Activated gamma-delta T cell (primary cell): ENCODE measurements at places on chromosomes 2 and 18.

DNA sequence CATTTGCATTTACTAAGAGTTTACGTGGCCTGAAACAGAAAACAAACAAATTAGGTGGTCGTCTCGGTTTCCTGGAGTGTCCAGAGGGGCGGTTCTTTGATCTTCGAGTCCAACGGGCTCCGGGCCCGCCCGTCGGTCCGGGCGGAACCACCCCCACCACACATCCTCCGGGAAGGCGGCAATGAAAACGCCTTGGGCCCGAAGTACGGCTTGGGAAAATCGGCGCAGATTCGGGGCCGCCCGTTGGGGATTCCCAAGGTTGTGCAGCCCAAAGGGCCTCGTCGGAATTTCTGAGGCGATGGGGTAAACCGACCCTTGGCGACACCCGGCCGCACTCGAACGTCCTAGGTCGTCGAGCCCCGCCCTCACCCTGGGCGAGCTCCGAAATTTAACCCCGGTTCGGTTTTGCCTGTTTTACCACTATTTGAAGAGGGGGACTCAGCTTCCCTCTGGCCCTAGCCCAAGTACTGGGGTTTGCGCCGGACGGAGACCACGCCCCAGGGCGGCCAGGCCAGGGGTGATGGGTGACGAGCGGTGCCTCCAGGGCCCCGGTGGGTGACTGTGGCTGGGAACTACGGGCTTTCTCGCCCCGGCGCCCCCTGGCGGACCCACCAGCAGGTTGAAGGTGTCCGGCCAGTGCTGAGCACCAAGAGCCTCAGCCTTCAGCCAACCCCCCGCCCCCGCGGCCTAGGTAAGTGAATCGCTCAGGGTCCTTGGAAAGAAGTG, 1.9 kb upstream of the CFAP53 start:
- peak; percentile 57 for DNase-seq

GRCh38 chr2:126942427-126943203, 43.9 kb downstream of the TEX51 start:
- DNase-seq, result no peak

- DNase-seq, result no peak
Measured at GRCh38 chr18:48385596-48385995, 23.6 kb downstream of the ZBTB7C start.

GRCh38 chr2:241014764-241015163, 16.3 kb downstream of the SNED1 start:
- no peak for DNase-seq

DNA sequence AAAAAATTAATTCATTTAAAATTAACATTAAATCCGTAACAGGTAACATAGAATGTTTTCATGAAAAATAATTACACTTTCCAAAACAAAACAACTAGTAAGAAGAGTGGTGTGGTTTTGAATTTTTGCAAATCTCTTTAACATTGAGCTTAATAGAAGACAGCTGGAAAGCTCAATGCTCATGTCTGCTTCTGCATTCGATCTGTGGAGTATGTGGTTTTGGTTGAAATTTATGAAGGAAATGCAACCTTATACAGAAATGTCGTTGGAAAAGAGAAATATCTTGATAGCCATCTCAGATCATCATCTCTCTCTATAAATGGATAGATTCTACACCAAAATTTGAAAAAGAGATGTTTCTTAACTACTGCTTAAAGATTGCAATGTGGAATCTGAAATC, 17.3 kb upstream of the FHL2 start:
- no peak for DNase-seq

GRCh38 chr2:28411166-28411755, 18.6 kb downstream of the FOSL2 start:
- no peak for DNase-seq

DNA sequence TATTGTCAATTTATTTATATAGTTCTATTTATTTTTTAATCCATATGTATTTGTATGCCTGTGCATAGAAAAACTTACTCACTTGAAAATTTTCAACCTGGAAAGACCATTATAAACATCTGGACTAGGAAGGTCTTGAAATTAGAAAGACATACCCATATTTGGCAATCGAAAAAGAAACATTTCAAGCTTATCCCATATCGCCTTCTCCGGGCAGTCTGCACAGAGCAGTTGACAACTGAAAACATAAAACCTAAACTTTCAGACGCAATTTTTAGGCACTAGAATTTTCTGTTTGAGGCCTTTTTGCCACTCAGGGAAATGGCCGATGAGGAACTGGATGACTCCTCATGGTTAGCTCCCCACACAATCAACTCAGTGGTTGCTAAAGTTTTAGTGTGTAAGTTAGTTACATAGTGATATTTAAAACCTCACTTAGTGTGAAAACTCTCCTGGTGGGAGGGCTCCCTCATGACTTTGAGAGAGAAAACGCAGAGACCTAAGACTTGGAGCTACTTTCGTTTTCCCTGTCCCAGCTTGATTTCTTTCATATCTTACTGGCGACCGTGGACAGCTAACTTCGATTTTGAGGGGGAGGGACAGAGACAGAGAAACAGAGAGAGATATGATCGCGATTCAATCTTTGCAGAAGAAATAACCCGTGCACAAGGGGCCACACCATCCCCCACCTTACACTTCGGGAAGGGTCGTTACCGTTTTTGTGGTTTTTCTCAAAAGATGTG, 3.2 kb upstream of the HOXD12 start:
- DNase-seq, result no peak

DNA sequence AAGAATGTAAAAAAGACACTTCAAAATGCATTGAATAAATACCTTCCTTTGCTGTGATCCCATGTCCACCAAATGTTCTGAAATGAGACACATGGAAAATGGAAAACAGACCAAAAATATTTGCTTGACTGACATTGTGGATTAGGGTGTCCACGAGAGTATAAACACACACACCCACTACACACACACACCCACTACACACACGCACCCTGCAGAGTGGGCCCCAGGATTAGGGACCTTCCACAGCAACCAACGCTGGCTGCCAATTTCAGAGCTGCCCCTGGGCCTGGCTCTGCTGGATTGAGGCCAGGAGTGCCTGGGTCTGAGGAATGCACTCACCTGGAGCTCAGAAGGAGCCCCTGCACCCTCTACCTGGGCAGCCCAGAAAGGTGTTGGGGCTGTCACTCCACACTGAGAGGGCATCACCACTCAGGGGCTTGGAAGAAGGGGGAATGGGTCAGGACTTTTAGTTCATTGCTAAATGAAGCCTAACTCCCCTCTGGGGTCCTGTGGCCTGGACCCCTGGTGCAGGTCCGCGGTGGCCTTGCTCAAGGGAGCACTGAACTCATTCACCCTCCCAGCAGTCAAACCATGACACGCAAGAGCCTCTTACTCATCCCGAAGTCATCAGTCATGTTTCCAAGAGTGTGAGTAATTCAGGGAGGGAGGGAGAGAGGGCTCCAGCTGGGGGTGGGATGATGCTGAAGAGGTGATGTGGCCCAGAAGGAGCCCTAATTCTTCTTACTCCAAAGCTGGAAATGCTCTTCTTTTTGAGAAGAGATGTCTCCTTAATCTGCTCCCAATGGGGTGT, 50.2 kb upstream of the PLB1 start:
- no peak for DNase-seq

GRCh38 chr2:237113026-237113795, 27.5 kb downstream of the COPS8 start:
- no peak for DNase-seq

DNA sequence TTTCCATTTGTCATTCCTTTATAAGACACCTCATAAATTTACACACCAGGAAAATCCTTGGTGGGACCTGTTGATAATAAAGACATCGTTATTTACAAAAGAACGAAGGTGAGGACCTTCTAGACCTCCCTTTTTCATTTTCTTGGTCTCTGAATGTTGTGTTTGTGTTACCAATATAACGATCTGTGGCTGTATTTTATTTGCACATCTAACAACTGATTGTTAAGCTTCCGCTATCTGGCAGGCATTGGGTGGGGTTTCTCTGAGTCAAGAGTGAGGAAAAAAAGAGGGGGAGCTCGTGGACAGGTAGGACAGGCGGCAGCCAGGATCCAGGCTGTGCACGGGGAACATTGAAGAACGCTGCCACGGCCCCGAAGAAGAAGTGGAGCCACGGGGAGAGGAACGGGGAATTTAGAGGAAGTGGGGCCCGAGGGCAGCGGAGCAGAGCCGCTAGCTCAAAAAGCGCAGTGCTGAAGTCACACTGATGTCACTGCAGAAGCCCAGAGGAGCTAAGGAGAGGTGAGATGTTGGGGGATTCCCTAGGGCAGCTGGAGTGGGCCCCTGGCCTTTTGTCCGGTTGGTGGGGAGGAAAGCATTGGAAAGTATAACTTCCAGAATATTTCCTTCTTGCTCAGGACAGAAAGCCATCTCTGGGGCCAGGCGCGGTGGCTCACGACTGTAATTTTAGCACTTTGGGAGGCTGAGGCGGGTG, 20.9 kb upstream of the DNMT3A start:
- DNase-seq, result peak; percentile 24

DNA sequence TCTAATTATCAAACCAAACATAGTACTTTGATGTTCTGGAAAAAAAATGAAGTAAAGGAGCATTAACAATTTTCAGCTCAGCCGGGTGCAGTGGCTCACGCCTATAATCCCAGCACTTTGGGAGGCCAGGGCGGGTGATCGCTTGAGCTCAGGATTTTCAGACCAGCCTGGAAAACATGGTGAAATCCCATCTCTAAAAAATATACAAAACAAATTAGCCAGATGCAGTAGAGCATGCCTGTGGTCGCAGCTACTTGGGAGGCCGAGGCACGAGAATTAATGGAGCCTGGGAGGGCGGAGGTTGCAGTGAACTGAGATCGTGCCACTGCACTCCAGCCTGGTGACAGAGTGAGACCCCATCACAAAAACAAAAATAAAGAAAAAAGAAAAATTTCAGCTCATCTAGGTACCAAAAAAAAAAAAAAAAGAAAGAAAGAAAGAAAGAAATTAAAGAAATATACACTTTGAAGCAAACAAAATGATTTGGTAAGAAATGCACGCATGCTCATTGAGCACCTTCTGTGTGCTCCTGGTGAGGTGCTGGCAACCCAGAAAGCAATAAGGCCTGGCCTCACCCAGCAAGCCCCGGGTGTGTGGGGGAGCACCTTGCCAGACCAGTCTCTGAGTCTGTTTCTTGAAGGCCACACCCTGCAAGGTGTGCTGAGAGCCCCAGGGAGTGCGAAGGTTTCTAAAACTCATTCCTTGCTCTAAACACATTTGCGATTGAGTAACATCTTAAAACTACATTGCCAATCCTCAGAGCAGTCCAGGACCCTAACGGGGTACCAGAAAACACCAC, 133.5 kb downstream of the TFCP2L1 start:
- no peak for DNase-seq

- DNase-seq, result no peak
Measured at GRCh38 chr2:52386433-52387030, 1354.6 kb upstream of the NRXN1 start.

DNA sequence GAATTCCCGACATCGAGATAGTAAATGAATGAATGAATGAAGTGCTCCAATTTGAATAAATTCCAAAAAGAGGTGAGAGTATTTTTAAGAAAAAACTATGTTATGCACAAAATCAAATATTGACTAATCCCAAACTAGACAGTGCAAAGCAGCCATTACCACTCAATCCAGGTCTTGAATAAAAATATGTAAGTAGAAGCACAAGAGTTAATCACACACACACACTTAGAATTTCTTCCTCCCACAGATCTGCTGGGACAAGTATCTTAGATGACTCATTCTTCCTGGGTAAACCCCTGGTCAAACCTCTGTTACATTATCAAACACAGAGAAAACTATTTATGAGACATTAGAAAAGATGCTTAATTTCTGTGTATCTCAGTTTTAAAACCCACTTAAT, 102.0 kb downstream of the PLA2R1 start:
- DNase-seq, result no peak

- no peak for DNase-seq
Measured at GRCh38 chr2:108447947-108448677, 894 bp upstream of the GCC2 start.

- DNase-seq, result no peak
Measured at GRCh38 chr2:195677884-195678283, 20.9 kb downstream of the SLC39A10 start.

DNA sequence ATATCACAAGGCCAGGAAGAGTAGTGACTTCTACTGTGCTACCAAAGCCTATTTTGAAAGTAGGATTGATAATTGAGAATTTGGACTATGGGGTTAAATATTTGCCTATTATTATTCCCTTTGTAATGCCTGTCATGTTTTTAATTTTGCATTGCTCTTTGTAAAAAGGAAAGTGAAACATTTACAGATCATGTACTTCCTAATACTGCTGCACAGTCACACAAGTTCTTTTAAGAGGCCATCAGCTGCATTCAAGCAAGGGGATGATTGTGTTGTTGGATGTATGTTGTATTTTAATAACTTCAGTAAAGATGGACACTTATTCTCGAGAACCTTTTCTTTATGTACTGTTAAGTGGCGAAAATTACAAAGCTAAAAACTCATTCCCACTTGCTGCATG, 70.1 kb downstream of the PLEKHA3 start:
- DNase-seq, result no peak

- DNase-seq, result no peak
Measured at GRCh38 chr2:161414042-161415033, 1.8 kb upstream of the TBR1 start.

DNA sequence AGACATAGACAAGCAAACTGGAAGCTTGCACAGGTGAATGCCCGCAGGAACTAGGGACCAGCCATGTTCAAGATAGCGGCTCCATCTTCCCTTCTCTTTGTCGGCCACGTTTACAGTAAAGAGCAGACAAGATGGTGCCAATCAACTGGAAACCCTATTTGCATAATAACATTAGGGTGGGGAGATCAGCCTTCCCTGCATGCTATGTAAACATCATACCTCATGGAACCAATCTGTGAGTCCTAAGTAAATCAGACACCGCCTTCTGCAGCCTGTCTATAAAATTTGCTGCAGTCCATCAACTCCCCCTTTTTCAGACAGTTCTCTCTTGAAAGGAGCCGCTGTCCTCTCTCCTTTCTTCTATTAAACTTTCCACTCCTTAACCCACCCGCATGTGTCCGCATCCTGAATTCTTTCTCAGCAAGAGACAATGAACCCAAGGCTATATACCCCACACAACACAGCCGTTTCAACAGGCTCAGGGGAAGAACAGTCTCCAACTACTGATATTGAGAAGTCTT, 384.4 kb downstream of the EIPR1 start:
- no peak for DNase-seq

- DNase-seq, result no peak
Measured at GRCh38 chr2:21820271-21820670, 696.5 kb downstream of the TDRD15 start.

DNA sequence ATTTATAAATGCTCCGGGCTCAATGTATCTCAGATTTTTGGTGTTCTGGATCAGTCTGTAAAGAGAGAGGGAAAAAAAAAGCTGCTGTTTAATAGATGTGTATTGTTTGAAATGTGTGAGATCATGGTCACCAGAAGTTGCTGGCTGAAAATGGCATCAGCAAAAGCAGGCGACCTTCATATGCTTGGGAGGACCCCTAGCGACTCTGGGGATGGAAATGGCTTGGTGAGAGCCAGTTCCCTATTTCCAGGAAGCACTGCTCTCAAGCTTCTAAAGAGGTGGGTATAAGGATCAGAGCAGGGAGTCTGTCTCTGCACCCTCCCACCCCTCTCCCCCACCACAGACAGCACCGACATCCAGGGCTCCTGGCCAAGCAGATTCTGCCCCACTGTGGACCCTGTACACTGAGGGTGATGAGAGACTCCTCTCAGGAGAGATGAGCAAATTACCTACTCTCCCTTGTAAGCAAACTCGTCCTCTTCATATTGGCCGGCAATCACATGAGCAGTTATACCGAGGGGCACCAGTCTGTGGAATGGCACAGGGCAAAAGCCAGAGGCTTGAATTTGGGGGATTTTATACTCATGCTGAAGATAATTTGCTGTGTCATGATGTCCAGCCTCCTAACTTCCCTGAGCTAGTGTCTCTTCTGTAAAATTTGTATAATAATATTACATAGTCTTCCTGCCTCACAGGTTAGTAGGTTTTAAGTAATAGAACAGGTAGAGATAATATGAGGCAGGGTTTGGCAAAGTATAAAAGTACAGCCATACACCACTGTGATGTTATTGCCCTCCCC, 29.6 kb downstream of the LHCGR start:
- no peak for DNase-seq
